Right lobe of liver (tissue), 6 donors: ENCODE measurements at places on chromosomes 6 and 20.

GRCh38 chr6:46583081-46583480, 69.5 kb downstream of the CYP39A1 start:
- no peak for DNase-seq

DNA sequence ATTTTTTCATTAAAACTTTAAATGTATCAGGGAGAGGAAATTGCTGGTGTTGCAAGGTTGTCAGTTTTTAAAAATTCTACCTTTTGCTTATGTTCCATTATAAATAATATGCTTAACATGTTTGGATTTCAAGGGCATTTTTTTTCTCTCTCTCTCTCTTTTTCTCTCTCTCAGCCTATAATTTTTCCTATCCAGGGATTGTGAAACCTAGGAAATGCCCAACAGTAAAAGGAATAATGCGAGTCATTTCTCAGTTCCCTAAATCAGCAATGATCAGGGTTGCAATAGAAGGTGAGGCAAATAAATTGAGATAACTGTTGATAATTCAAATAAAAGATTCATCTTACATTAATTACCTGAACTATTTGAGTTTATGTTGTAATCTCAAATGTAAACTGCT, 53.2 kb upstream of the IFNGR1 start:
- DNase-seq = no peak

DNA sequence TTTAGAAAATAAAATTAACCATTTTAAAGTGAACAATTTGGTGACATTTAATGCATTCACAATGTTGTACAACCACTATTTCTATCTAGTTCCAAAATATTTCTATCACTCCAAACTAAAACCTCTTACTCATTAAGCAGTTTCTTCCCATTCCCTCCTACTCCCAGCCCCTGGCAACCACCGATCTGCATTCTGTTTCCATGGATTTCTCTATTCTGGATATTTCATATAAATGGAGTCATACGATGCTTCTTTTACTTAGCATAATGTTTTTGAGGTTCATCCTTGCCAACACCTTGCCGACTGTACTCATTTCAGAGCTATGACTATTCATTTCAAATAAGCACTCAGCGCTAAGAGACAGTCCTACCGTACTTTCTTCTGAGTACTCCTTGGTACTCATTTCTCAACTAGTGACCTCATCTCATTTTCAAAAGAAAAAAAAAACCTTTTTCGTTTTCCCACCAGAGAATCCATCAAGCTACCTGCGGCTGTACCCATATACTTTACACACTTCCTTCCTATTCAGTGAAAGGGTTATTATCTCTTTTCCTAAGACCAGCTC, 259.2 kb downstream of the UTRN start:
- no peak for DNase-seq

GRCh38 chr20:17893445-17893844, 75.1 kb downstream of the SNX5 start:
- no peak for DNase-seq

DNA sequence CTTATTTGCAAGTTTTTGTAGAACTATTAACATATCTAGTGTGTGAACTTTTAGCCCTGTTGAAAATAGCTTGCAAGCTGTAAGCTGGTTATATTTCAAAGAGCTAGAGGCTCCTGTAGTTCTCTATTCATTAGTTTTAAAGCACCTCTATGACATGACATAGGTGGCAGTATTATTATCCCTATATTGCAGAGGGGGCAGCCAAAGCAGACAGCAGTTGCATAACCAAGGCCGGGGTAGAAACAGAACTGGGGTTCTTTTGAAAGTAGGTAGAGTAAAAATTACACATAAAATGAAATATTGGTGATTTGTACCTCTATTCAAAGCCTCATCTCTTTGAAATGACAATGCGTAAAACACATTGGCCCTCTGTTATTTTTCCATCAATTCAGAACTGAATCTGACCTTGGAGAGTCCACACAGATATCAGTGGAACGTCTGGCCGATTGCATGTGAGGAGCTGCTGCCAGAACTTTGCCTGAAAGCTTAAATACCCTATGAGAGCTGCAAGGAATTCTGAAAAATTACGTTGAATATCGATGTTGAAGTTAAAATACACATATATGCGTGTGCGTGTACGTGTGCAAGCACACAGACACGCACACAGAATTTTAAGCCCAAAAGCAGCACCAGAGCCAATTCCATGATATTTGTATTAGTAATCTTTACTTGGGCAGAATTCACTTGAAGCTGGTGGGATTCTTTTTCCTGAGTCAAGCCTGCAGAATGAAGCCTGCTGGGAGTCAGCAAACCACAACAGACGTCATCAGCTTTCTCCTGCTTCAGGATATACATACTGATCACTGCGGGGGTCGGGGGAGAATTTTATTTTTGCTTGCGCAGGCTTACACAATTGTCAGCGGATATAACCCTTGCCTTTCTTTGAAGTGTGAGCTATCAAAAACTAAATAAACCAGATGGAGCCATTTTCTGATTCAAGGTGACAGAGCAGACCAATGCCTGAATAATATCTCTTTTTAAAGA, 163.2 kb downstream of the PDE7B start:
- DNase-seq = no peak
